ENCODE measurements at places on chromosomes 4 and X.

DNA sequence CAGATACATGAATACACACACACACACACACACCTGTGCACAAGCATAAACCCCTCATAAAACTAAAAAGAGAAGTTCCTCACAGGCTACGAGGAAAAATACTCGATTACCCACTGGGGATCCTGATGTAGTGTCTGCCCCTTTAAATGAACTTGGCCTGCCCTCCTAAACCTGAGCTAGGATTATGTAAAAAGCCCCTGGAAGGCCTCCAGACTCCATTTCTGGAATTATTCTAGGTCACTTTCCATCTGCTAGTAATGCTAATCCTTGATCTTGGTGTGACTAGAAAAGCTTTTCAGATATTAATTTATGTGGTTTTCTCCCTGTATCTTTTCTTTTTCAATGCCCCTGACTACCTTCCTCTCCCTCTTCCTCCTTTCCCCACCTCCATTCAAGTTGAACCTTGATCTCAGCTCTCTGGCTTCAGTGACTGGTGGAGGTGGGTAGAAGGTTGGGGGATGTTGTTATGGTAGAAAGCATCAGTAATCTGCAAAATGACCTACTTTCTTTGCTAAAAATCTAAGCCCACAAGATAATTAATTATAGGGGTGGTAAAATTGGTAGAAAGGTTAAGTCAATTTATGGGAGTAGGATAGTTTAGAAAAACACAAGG, 25.5 kb upstream of the ZNF330 start:
- no peak for DNase-seq

DNA sequence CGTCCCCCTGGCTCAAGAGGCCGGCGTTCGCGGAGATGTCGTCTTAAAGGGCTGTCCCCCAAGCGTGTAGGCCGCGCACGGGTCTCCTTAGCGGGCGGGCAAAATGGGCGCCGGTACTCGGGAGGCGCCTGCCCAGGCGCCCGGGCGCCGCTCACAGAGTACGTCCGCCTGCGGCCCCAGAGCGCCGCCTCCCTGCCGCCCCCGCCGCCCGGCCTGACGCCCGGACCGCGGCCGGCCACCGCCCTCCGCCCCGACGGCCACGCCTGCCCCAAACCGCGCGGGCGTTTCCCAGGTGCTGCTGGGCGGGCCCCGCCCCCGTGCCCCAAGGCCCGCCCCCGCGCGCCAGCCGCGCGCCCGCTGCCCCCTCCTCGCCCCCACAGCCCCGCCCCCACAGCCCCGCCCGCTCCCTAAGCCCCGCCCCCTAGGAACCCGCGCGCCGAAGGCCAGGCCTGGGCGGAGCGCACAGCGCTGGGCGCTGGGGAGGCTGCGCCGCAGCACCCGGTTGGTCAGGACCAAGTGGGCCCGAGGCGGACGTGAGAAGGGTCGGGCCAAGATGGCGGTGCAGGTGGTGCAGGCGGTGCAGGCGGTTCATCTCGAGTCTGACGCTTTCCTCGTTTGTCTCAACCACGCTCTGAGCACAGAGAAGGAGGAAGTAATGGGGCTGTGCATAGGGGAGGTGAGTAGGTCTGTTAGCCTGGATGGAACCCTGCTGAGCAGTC, at the start of the genes BRCC3, CMC4 and MTCP1:
BRCC3 (plus strand) TSS at position 534 of the 719 bp plus-strand sequence; CDS start at position 554, 20 bp downstream.
CMC4 (minus strand) TSS at position 162 of the 719 bp plus-strand sequence. CDS start 7,113 bp downstream, outside the sequence.
MTCP1 (minus strand) TSS at position 162 of the 719 bp plus-strand sequence. CDS start 5,126 bp downstream, outside the sequence.
- peak; percentile 92 for DNase-seq

DNA sequence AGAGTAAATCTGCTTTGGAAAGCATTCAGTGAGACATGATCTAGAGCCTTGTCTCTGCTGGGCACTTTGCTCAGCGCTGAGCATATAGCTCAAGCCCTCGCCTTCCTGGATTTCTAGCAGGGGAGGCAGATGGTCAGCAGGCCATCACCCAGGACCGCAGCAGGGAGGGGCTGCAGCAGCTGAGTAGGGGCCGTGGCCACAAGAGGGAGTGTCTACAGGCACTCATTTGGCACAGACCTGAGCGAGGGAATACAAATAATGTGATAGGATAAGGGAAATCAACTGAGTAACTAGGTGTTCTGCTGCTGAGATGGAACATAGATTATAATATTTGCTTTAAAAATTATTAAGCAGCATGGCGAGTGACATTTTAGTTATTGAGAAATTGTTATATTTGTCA, 30.2 kb downstream of the OFD1 start:
- DNase-seq: peak; percentile 71

- DNase-seq: no peak
These were observed 372.5 kb downstream of the AFF2 start for GRCh38 chrX:148872881-148873280.

GRCh38 chr4:184331268-184331995, 113.8 kb upstream of the ENPP6 start:
- no peak for DNase-seq

DNA sequence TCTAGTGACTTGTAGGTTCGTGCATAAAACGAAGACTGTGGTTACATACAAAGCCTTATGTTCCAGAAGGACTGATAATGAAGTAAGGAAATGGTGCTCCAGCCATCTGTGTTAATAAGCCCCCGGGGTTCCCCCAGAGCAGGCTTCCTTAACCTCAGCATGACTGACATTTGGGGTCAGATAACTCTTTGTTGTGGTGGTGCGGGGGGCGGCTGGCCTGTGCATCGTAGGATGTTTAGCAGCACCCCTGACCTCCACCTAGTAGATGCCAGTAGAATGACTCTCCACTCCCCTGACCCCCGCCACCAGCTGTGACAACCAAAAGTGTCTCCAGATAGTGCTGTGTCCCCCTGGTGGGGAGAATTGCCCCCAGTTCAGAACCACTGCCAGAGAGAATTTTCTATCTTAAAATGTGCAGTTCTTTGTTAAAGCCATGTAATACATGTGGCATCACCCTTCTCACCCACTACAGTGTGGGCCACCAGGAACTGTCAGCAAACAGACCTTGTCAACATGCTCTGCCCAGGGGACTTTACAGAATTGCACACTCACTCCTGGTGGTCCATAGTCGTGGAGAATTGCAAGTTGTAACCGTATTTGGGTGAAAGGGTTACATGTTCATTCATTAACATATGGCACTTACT, 7.5 kb downstream of the SH3KBP1 start:
- no peak for DNase-seq

DNA sequence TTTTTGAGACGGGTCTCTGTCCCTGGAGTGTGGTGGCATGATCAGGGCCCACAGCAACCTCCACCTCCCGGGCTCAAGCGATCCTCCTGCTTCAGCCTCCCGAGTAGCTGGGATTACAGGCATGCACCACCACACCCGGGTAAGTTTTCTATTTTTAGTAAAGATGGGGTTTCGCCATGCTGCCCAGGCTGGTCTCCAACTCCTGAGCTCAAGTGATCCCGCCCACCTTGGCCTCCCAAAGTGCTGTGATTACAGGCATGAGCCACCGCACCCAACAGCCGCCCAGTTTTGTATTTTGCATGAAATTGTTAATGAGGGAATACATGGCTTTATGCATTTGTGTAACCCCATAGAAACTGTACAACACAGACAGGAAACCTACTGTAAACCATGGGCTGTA, 2.8 kb upstream of the ARHGAP4 start:
- DNase-seq: no peak

DNA sequence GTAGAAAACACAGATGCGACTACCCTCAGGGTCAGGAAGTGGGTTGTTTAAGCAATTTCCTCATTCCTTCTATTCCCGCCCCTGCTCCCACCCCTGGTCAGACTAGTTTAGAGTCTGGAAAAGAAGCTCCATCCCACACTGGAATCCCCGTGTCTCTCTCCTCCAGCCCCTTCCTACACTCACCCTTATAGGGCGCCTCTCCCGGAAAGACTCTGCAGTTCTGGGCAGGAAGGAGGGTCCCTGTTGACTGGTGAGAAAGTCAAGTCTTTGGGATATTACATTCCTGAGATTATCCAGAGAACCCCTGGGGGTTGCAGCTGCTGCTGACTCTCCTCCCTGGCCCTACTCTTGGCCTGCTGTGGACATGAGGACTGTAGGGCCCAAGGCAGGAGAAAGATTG, 11.9 kb downstream of the STARD8 start:
- DNase-seq: no peak

DNA sequence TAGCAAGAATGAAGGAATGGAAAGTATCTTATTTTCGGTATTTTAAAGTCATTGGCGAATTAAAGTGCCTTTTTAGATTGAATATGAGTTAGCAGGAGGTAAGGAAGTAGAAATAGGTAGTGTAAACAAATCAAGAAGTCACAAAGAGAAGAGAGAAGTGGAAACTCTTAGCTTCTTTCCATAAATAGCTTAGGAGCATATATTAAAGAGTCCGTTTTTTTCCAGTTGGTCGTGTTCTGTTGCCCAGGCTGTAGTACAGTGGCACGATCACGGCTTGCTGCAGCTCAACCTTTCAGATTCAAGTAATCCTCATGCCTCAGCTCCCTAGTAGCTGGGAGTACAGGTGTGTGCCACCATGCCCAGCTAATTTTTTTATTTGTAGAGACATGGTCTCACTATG, 56.4 kb downstream of the UBE2K start:
- no peak for DNase-seq

DNA sequence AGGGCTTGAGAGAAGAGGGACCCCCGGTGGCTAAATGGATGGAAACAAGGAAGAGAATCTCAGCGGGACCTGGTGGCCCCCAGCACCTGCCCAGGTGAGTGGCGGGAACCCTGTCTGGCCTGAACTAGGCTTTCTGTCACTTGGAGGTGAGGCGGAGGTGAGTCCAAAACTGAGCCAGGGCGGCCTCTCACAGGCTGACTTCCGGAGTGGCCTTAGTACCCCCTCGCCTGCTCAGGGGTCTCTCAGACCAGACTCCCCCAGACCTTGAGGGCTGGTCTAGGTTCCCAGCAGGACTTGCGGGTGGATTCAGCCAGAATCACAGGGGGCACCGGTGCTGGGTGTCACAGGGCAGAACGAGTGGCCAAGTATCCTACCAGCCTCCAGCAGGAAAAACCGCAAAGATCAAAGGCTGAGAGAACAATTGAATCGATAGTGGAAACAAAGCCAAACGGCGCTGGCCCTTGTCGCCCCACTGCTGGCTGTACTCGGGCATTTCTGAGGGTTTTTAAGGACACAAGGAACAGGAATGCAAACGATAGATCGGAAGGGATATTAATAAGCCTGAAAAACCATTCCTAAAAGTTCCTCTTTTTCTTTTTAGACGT, 67.8 kb downstream of the WFS1 start:
- peak; percentile 76 for DNase-seq

- no peak for DNase-seq
These were observed 67.1 kb downstream of the USP38 start for GRCh38 chr4:143251779-143252178.

DNA sequence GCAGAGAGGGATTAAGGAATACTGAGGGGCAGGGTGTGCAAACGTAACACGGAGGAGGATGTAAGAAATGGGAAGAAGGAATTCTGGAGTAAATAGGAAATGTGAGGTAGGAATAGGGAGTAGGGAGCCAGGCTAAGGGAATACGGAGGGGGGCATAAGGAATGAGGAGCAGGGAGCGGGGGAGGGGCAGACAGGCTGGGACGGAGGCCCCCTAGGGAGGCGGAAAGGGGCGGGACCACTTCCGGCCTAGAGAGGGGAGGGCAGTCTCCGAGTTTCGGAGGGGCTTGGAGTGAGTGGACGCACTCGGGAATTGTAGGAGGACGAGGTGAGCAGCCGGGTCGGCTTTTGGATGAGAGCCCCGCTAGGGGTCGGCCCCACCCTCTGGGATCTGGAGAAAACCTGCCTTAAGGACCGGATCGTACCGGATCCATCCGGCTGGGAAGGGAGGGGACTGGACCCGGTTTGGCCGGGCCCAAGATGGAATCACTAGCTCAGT, 612 bp downstream of the MAGED2 start:
- peak; percentile 88 for DNase-seq

- peak; percentile 67 for DNase-seq
These were observed 2.4 kb upstream of the BCOR start for GRCh38 chrX:40100141-40100536.

DNA sequence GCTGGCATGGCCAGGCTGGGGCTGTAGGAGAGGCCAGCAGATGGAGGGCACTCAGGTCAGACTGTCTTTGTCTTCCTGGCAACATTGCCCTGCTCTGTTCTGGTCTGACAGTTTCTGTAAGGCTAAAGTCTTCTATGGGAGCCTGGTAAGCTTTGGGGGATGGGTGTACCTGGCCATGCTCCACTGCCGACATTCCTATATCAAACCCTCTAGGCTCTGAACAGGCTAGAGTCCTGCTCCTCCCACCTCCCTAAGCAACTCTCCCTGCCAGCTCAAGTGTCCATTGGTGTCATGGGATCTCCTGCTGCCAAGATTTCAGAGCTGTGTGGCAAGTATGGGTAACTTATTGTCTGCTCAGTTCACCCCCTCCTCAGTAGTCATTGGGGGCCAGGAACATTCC, 163.5 kb upstream of the UGT8 start:
- DNase-seq: no peak

- DNase-seq: no peak
These were observed 261.4 kb downstream of the LDB2 start for GRCh38 chr4:16636912-16637630.

GRCh38 chr4:6986072-6986780, 56.9 kb upstream of the TADA2B start:
- DNase-seq: peak; percentile 69

DNA sequence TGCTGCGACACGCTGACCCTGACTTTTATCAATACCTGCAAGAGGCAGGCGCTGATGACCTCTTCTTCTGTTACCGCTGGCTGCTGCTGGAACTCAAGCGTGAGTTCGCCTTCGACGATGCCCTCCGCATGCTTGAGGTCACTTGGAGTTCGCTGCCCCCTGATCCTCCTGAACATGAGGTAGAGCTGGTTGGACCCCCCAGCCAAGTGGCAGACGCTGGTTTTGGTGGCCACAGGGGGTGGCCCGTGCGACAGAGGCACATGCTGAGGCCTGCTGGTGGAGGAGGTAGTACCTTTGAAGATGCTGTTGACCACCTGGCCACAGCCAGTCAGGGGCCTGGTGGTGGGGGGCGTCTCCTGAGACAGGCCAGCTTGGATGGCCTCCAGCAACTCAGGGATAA, 14.2 kb upstream of the RBM3 start:
- no peak for DNase-seq

DNA sequence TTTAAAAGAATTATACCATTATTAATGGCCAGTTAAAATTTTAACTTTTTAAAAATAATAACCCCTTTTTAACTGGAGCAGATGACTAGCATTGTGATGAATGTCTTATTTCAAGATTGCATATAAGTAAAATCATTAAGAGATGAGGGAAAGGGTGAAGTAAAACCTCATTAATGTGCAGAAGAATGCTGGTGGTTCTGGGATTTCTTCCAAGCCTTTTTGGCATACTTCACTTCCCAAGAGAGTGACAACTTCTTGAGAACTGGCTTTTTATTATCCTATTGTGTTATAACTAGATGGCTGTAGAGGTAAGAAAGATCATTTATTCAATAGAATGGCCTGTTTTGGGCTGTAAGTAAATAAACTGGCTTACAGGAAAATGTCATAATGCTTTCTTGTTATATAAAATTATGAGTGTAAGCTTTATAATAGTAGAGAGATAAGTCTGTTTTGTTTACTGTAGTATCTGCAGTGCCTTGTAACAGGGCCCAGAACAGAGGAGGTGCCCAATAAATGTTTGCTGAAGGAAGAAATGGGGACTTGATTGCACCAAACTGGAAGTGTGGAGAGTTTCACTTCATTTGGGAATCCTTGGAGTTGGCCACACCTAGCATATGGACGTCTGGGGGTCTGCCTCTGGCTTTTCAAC, 242.9 kb upstream of the PITX2 start:
- no peak for DNase-seq

GRCh38 chr4:141132709-141133145, 542 bp downstream of the RNF150 start:
- peak; percentile 75 for DNase-seq
